ENCODE measurements at places on chromosomes 7 and 10. TPM values are rescaled to one million over a fixed set of nuclear protein-coding genes. Genes with fewer than 3 reads are reported as not detected.

GRCh38 chr7:92155108-92155739, 20.9 kb upstream of the CYP51A1 start:
- no peak for DNase-seq

- peak; percentile 42 for DNase-seq
Observed at GRCh38 chr7:87926581-87927461, 7.2 kb upstream of the ADAM22 start.

GRCh38 chr10:23139677-23140076, 44.3 kb downstream of the MSRB2 start:
- DNase-seq = no peak

The VWC2 gene
- 0.10 TPM for total RNA-seq

GRCh38 chr7:13169356-13169755, 481.9 kb downstream of the ARL4A start:
- no peak for DNase-seq

The FOXI2 gene
- total RNA-seq = not detected

- DNase-seq = no peak
Observed at GRCh38 chr10:103127241-103127640, 65.8 kb downstream of the NT5C2 start.

DNA sequence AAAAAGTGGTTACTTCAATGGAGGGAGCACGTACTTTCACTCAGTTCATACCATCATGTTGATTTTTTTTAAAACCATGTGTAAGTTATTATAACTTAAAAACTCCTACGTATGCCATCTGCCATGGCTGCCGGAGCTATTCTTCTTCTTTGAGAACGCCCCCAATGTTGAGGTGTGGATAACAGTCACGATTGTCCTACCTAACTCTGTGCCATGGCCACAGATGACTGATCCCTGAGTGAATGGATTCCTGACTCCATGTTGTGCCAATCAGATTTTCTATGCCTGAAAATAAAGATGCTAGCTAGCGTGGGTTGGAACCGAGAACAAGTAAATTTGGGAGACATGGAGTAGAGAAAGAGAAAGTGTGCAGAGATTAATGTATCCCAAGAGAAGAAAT, 5.3 kb downstream of the MCMBP start:
- no peak for DNase-seq

DNA sequence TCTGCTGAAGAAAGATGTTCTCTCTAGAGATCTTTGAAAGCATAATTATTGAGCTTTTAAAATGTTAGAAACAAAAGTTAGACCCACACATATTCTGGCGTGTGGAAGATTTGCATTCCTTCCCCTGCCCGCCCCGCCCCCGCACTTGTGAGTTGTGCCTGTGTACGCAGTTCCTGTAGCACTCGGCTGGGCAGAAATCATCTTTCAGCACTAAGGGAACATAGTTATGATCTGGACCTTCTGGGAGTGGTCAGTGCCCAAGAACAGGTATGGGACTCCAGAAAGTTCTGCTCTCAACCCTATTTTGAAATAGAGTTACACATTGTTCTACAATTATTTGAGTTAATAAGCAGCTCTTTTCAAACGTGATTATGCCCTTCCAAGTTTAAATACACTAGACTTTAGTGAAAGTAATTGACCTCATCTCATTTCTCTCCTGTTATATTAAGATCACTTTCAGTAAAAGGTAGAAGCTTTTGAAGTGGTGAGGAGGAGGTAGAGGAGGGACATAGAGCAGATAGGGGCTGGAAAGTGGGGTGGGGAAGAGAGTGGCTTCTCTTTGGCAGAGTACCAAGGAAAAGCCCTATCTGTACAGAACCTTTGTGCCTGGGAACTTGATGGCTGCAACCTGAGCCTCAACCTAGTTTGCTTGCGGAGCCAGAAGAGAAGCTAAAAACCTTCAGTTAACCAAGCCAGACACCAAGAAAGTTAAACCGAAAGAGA, 5.7 kb downstream of the BLVRA start:
- DNase-seq = peak; percentile 50

DNA sequence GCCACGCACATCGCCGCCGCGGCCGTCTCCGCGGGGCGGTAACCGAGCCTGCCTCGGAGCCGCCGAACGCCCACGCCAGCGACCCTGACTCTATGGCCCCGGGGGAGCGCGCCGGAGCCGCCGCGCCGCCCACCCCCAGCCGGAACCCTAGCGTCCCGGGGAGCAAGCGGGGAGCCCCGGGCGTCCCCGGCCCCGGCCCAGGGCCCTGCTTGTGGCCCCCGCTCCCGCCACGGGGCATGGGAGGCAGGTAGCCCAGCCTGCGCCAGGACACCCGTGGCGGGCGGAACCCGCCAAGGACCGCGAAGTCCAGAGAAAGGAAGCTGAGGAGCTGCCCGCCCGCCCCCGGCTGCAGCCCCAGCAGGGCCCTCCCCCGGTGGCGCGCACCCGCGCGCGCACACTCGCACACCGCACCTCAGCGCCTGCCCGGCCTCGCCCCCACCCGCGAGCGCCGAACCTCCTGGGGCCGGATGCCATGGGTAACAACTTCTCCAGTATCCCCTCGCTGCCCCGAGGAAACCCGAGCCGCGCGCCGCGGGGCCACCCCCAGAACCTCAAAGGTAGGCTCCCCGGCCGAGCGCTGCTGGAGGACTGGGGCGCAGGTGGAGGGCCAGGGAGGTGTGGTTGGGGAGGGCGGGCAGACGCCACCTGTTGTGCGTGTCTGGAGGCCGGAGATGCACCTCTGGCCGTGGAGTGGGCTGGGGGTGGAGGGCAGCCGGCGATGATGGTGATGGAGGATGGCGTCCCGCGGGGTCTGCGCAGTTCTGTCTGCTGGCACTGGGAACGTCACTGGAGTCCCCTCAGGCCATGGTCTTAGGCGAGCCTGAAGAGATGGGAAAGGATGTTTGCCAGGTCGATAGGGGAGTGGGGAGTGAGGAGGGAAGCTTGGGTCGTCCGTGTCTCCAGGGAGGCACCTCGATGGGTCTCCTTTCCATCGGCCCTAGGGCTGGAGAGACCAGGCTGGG, 692 bp downstream of the NEURL1 start:
- DNase-seq = no peak

DNA sequence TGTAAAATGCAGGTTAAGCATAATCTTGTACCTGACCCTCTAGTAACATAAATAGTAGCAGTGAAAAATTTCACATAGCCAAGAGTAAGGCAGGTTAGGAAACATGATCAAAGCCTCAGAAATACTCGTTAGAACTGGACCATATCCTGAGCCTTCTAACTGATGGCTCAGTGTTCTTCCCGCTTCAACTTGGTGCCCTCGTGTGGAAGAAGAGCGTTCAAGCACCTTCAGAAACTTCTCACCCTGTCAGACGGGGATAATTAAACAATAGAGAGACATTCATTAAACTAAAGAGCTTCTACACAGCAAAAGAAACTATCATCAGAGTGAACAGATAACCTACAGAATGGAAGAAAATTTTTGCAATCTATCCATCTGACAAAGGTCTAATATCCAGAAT, 124.5 kb downstream of the MYOF start:
- DNase-seq = no peak

GRCh38 chr7:70134029-70134770, 535.9 kb downstream of the AUTS2 start:
- no peak for DNase-seq

DNA sequence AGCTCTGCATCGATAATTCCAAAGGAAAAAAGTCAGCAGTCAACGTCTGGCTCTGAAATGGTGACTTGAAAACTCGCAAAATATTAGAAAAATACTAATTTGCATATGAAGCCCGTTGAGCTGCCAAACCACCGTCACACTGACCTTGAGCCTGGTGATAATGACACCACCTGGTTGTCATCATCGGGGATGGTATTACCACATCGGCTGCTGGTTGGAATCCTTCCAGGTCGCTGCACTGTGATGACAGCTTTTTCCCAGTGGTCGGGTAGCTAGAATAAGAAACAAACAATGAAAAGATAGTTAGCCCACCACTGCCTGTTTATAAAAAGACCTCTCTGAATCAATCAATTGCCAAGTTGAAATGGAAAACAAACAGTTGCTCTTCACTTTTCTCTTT, 41.6 kb downstream of the LAMB1 start:
- DNase-seq = no peak

The PLEKHS1 gene
- 13.3 TPM for total RNA-seq

DNA sequence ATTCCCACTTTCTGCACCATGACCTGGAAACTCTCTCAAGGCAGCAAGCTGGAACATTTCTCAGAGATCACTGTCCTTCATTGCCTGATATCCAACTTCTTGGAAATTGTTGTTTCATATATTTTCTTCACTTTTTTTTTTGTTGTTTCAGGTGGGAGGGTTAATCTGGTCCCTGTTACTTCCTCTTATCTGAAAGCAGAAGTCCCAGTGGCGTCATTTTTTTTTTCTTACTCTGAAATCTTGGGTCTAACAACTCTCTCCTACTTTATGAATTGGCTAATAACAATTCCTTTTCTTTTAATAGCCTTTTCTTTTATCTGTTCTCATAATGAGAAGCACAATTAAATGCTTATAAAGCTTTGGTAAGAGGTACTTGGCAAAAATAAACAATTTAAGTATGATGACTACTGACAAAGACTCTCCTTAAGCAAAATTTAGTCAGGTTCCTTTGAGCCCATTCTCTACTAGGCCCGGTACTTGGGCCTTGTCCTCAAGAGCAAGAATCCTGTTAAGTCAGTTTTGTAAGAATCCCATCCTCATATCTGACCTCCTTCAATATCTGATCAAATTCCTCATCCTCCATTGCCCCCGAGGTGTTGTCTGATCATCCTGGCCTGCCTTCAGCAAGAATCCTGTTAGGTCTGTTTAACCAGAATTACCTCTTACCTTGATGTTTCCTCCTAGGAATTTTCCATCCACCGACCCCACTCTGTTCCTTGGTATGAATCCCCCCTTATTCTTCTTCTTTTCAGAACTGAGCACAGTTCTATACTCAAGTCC, 11.5 kb upstream of the CC2D2B start:
- no peak for DNase-seq

- DNase-seq = no peak
Observed at GRCh38 chr7:38413784-38414183, 140.3 kb upstream of the TARP start.

GRCh38 chr7:33539198-33539597, 366.1 kb upstream of the BMPER start:
- no peak for DNase-seq

- DNase-seq = no peak
Observed at GRCh38 chr7:144650439-144650838, 185.4 kb downstream of the TPK1 start.

The GPRIN2 gene
- 32.3 TPM for total RNA-seq

The ARHGAP21 gene
- 84.9 TPM for total RNA-seq

Measured in colonic mucosa (tissue), 4 donors.